Activated CD8-positive, alpha-beta memory T cell treated with anti-CD3 and anti-CD28 coated beads, Interleukin-2, amount 50 U/mL, for 48 hours (primary cell): ENCODE measurements at places on chromosomes 1 and 21.

DNA sequence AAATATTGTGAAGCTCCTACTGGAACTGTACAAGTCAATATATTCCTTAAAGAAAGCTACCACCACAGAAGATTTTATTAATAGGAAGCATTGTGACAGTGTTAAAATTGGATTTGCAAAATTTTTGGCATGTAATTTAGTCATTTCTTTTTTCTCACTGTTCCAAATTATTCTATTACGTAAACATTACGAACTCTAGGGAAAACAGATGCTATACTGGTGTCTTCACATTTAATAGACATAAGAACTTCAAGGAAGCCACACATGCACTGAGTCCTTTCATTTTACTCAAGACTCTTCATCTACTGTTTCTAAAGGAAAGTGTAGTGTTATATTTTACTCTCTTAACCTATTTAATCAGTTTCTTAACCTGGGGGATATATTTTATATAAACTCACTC is 135.4 kb downstream of the HMCN1 start:
- no peak for DNase-seq

DNA sequence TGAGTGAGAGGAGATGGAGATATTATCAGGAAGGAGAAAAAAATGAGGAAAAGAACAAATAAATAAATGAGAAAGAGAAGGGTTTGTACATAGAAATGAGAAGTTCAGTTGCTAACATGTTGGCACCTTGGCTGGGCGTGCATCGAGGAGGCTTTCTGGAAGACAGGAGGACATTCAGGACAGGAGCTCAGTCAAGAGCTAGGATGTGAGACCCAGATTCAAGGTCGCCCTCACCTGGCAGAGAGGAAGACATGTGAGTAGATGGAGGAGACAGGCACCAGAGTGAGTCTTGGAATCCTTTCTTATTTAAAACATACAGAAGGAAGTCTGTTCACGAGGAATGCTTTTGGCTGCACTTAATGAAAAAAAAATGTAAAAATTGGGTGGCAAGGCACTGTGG is 640.9 kb downstream of the NPHP4 start:
- no peak for DNase-seq

DNA sequence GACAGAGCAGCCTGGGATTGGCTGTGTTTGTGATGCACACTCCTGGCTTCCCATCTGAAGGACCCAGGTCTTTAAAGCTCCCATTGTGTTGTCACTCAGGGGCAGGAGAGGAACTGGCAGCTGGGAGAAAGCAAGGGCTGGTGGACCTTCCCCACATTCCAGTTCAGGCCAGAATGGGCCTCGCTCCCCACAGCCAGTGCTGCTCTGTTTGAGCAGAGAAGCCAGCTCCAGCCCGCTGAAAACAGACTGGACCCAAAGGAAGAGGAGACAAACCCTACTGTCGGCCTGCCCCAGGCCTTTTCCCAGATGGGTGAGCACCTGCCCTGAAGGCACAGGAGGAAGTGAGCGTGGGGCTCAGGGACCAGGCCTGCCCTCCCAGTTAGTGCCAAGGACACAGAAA is 499.4 kb downstream of the NPHP4 start:
- DNase-seq: no peak

- DNase-seq: no peak
These were observed 62.7 kb upstream of the ATP1B1 start for GRCh38 chr1:169043823-169044222.

DNA sequence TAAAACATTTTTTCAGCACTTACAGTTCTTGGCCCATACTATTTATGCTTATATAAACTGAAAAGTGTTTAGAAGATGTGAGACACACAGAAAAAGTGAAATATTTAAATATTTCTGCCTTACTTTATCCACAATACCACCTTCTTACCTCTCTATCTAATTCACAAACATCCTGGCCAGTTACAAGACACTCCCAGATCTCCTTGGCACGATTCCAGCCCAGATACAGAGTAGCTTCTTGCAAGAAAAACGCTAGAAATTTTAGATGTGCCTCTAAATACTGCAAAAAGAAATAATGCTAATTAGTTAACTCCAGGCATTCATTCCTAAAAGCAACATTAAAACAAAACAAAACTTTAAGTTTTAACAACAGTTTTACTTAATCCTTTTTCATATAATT is 68.4 kb downstream of the USP24 start:
- DNase-seq: no peak

- no peak for DNase-seq
These were observed 37.0 kb downstream of the F3 start for GRCh38 chr1:94504601-94505000.

GRCh38 chr1:31712068-31712467 is 8.3 kb upstream of the COL16A1 start:
- no peak for DNase-seq
